ENCODE measurements at places on chromosomes 4 and X.

DNA sequence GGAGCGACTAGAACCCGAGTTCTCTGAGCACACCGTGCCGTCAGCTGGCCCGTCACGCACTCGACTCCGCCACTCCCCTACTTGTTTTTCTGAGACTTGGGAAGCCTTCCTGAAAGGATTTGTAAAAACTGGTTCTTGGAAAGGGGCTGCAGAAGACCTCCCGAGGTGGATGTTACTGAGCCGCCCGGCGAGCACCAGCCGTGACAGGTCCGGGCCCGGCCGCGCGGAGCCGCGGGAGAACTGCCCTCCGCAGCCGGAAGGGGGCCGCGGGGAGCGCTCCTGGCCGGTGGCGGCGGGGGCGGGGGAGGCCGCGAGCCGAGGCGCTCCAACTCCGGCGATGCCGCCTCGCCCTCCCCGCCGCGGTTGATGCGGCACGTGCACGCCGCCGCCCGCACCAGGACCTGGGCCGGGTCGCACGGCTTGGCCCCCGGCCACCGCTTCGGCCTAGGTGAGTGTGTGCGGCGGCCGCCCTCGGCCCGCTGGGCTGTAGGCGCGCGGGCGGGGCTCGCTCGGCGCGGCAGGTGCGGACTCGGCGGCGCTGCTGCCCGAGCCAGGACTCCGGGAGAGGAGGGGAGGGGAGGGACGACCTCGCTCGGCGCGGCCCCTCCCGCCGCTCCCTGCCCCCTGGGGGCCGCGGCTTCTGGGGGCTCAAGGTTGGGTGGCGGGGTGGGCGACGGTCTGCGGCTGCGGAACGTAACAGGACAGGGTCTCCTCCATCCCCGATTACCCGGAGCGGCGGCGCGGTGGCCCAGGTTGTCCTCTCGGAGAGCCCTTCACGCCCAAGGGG, 1.7 kb downstream of the SPRY1 start:
- no peak for DNase-seq

GRCh38 chr4:101660607-101661006, 129.9 kb upstream of the BANK1 start:
- no peak for DNase-seq

DNA sequence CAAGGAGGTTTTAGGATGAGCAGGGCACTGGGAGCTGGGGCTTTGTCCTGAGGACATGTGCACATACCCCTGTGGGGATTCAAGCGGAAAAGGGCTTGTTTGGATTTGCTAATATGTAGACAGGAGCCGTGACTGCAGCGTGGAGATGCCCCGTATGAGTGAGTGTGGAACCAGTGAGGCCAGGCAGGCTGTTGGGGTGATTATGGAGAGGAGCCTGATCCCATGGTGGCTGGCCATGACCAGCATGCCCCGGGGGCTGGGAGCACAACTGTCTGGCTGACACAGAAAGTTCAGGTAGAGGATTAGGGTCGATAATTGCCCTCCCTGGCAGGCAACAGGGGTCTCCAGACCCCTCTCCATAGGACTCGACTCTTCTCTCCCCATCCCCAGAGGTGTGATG, 68.8 kb upstream of the STX18 start:
- DNase-seq = no peak

GRCh38 chr4:4673070-4673469, 131.2 kb upstream of the STX18 start:
- DNase-seq = no peak

GRCh38 chr4:39319676-39320075, 46.5 kb downstream of the RFC1 start:
- peak; percentile 93 for DNase-seq

Data from RCC 7860 (cell line).